ENCODE measurements at places on chromosomes 6 and 20.

- no peak for DNase-seq
Observed at GRCh38 chr6:129908356-129908755, 47.2 kb upstream of the TMEM244 start.

- no peak for DNase-seq
Observed at GRCh38 chr20:4327956-4328355, 312.6 kb upstream of the RNF24 start.

DNA sequence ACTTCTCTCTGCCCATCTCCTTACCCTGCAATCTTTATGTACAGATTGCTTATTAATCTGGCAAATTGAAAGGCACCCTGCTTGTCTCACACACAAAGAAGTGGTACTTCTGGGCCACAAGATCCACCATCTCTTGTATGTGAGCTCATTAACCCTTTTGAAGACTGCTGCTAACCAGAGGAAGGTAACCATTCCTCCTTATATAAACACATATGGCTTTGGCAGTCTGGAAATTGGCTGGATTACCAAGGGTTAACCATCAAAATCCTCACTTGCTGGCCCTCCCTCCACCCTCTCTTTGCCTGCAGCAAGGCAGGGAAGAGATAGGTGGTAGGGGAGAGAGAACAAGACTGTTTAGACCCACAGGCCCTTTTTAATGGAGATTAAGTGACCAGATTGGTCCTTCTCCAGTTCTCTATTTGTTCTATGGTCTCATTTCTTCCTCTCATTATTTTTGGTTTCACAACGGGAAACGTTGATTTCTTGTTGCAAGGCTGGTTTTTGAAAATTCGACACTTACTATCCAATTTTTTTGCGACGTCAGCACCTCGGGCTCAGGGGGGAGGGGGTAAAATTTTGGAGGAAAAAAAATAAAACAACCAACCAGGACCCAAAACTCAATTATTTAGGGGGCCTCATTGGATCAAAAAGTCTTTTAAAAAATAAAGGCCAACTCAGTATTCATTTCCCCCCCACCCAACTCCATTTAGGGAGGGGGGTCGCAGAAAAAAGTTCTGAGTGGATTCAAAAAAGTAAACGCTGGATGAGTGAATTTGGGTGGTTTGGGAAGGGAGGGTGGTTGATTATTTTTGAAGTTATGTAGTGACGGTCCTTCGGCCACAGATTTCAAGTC, 859 bp downstream of the PPP1R10 start:
- peak; percentile 61 for DNase-seq

DNA sequence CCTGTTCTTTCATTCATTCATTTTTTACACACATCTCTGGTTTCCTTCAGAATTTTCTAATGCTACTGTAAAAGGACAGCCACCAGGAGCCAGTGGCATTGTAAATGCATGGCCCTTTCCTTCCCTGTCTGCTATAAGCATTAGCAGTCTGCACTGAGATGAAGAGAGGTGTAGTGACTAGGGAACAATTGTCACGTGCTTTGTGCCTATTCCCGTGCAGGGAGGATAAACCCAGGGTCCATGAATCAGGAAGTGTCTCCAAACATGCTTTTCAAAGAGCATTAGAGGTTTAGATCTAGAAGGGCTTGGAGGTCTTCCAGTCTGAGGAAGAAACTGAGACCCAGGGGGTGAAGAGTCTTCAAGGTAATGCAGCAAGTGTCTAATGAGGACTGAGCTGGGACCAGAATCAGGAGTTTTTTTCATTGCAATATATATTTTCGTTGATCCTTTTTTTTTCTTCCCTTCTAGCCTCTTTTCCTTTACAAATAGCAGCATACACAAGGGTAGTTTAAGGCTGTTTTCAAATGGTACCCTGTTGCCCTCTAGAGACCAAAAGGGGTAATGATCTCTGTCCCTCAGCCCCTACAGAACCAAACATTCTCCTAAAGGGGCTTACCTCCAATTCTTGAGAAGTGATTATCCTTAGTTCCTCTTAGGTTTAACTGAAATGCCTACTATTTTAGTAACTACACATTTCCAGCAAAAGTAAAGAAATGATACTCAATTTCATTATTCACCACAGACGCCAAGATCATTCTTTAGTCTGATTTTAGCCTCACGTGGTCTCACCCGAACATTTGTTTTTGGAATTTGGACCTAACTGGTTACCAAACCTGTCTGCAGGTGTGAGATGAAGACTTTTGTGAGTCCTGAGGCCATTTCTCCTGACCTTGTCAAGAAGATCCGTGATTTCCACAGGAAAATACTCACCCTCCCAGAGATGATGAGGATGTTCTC, 6.6 kb downstream of the TRIM15 start:
- DNase-seq, result peak; percentile 64

- no peak for DNase-seq
Observed at GRCh38 chr6:144083172-144083571, 12.2 kb downstream of the SF3B5 start.

GRCh38 chr6:111837641-111838500, 35.4 kb downstream of the FYN start:
- DNase-seq, result no peak

GRCh38 chr6:46513533-46513932, 22.3 kb upstream of the RCAN2 start:
- no peak for DNase-seq

GRCh38 chr6:85449388-85449817, 480 bp upstream of the NT5E start:
- no peak for DNase-seq

GRCh38 chr20:15364781-15365180, 1027.4 kb upstream of the FLRT3 start:
- DNase-seq, result no peak

DNA sequence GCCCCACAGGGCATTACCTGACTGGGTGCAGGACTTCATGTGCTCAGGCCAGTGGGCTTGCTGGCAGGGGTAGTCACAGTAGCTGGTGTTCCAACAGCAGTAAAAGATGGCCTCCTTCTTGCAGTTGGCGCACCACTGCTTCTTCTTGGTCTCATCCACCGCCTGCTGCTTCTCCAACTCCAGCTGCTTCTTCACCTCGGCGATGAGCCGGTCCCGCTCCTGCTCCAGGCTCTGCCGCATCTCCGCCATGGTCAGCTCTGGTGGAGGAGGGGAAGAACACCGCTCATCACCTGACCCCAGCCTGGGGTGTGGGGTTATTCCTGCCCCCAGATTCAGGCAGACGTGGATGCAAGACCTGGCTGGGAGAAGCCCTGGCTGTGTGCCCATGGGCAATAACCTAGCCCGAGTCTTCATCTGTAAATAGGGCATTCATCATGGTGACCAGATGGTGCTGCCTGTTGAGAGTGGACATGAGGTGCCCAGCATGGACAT, 132.2 kb downstream of the ZMYND8 start:
- no peak for DNase-seq

Measured in AML-193 (cell line).